ENCODE measurements at places on chromosomes 3 and 15. TPM values are rescaled to one million over a fixed set of nuclear protein-coding genes. Genes with fewer than 3 reads are reported as not detected.
A peak's percentile ranks its signal among the peaks of the same experiment; 100 is the strongest.

DNA sequence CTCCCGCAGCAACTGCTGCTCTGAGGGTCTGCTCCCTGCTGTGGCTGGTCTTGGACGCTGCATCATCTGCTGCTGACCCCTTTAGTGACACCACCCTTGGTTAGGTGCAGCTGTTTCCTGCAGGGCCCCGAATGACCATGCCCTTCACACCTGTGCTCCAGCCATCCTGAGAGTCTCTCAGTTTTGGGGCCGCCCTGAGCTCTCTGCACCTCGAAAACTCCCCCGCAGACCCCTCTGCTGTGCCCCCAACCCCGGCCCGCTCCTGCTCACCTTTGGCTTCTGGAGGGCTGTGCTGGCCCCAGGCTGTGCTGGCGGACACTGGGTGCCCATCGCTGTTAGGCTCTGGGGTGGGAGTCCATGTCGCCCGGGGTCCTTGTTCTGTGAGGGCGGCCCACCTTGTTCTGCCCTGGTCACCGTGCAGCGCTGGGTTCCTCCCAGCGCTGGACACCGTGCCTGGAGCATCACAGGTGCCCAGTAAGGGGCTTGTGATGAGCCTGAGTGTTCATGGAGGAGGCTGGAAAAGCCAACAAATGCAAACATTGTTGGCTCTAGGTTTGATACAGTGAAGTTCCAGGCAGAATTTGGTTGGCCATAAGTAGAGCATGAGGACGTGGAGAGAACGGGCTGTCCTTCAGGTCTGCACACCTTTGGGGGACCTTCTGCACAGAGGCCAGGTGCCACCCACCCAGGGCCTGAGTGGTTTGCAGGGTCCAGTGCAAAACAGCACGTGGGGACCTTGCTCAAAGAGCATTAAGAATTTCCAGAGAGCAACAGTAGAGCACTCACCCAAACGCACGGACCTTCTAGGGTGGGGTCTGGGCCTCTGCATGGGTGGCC, 12.3 kb downstream of the ABTB1 start:
- DNase-seq = peak; percentile 49

DNA sequence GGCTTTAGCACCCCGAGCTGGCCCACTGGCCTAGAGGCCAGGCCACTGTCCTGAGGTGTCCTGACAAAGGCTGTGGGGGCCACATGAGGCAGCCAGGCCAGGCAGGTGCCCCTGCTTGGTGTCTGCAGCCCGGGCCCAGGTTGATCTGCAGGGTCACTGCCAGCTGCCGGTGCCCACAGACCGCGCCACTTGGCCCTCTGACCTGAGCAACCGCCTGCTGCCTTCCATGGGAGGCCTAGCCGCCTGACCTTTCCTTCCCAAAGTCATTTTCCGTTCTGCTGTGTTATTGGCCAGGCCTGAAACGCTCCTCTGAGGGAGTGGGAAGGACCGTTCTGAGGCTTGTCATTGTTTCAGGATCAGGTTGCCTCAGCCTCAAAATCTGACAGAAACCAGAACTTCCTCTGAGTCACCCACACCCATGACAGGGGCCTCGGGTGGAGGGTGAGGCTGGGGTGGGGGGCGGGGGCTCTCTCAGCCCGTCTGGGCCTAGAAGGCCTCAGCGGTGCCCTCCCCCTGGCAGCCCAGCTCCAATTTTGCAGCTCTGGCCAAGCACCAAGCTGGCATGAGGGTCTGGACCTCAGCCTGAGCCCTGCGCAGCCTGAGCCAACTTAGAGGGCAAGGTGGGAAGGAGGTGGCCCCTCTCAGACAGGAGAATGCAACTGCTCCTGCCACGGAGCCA, 140.7 kb upstream of the MEF2A start:
- DNase-seq = peak; percentile 69

DNA sequence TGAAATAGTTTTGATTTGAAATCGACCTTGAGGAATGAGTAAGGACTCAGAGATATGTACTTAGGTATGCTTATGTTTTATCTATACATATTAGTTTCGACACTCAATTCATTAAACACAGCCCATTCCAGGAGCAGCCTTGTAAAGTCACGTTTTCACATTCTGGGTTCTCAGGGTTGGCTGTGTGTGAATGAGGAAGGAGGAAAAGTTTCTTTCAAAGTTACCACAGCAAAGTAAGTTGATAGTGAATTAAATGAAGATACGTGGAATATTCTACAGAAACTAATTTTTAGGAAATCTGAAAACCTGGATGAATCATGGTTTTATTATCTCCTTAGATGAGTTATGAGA, 133.5 kb downstream of the C3orf38 start:
- no peak for DNase-seq

DNA sequence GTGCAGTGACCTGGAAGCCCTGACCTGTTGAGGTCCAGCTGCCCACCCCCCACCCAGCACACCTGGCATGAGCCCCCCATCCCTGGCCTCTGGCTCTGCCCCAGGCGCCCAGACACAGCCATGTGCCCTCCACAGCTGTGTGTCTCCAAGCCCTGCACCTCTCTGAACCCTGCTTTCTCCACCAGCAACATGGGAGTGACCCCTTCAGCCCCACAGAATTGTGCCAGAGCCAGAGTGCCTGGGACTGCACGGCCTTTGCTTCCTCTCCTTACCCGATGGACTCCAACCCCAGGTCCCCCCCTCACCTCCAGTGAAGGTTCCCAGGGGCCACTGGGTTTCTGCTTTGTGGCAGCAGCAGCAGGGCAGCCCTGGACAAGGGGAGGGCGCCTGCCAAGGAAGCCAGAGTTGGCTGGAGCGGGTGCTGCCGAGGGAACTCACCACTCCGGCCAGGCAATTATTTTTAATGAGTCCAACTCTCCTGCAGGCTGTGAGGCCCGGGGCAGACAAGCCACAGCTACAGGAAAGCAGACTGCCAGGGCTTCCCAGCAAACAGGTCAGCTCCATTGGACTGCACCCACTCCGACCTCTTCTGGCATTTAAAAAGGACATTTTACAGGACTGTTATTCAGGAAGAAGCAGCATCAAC, 24.1 kb downstream of the PRR20G start:
- no peak for DNase-seq

GRCh38 chr15:42490291-42490670, 660 bp downstream of the ZNF106 start:
- no peak for DNase-seq

DNA sequence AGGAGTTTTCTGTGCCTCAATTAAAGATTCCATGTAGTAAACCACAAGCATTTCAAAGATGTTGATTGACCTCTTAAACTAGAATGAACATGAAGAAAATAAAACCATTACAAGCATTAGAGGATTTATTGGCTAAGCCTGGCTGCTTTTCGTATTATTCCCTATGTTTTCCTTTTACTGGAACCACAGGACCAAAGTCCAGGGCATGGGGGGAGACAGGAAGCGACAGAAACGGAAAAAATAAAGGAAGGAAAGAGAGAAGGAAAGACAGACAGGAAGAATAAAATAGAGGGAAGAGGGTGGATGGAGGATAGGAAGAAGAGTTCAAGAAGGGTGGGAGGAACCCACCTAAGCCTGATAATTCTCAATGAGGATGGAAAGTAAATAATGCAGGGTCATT, 169.9 kb downstream of the SHQ1 start:
- DNase-seq = no peak

- DNase-seq = no peak
Measured at GRCh38 chr3:157624801-157625200, 121.6 kb upstream of the VEPH1 start.

DNA sequence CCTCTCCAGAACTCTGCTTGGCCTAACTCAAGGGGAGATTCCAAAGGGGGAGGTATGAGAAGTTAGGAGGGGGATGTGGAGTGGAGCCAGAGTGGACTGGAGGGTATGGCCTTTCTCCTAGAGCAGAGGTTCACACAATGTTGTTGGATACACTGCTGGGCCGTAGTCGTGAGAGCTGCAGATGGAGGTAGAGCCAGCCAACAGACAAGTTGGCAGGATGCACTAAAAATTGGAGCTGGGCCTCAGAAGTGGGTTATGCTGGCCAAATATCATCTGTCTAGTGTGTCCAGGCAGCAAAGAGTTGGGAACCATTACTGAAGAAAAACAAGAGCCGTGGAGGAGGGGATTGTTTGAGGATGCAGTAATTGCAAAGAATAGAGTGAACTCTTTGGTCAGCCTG, 27.7 kb upstream of the LRRFIP2 start:
- no peak for DNase-seq

GRCh38 chr15:40893019-40893670, 1.1 kb upstream of the VPS18 start:
- DNase-seq = peak; percentile 62

DNA sequence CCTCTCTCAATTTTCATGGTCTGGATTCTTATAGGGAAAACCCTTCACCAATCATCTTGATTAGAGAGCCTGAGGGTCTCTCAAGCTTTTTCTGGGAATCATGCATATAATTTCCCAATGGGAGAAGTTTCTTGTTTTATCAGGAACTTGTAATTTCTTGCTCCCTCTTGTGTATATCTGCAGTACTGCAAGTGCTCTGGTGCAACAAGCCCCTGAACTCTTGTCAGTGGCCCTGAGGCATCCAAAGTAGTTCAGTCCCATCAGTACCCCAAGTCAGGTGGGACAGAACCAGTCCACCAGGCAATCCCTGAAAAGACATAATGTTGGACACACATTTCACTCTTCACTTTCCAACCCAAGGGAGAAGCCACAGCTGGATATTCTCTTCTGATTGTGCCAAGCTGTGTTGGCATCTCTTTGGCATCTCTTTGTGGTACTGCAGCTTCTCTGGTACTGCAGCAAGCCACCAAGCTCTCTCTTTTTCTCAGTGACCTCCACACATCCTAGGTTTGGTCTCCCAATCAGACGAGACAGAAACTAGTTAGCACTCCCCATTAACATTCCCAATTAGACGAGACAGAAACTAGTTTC, 214.5 kb downstream of the ZIC4 start:
- DNase-seq = no peak

DNA sequence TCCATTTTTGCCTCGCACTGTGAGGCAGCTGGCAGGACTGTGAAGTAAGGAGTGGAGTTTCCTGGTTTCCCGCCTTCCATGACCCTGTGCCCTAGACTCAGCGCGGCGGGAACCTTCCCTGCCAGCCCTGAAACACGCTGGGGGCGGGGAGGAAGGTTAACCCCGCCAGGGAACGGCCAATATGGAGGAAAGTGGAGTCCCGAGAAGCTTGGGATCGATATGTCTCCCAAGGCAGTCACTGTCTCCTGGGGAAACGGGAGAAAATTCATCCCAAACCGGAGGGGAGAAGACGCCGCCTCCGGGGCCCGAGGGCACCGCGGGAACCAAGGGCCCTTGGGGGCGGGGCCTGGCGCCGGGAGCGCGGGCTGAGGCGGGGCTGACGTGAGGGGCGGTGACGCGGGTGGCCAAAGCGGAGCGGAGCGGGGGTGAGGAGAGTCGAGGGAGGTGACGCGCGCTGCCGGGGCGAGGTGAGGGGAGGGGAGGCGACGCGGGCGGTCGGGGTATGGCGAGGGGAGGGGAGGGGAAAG, at the start of gene HMCES:
Gene HMCES (plus strand): TSS at position 432 of the 527 bp plus-strand sequence. CDS start 863 bp downstream, outside the sequence.
- DNase-seq = peak; percentile 95

DNA sequence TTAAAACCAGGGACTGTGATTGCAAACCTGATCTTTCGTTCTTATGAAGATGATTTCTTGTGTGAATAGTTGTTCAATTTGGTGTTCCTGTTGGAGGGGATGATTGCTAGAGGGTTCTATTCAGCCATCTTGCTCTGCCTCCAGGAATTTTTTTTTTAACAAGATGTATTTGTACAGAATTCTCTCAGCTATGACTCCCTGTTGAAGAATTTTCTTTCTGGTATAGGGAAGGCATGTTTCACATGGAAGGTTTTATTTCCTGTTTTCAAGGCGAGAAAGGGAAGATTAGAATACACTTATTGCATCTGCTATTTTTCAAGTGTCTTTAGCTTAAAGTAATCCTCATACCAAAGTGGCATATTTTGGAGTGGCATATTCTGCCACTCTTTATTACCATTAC, 5.6 kb upstream of the LRRC34 start:
- no peak for DNase-seq

GRCh38 chr15:57322602-57323250, 53.6 kb upstream of the CGNL1 start:
- peak; percentile 35 for DNase-seq

- DNase-seq = no peak
Measured at GRCh38 chr3:17640466-17640865, 102.0 kb downstream of the TBC1D5 start.

DNA sequence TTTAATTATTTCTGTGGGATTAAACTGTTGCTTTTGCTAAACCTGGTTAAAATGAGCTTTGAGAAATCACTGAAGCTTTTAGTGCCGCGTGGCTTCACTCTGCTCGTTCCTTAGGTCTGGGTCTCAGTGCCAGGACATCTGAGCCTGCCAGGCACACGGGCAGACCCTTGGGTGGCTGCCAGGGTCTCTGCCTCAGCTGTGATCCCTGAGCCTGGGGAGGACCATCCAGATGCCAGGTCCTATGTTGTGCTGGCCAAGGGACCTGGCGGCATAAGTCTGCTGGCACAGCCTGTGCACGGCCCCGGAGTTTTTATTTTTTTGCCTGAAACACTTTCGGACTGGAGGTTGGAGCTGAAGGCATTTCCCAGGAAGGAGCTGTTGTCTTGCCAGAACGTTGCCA, 328.1 kb downstream of the LRTM1 start:
- DNase-seq = peak; percentile 83

GRCh38 chr15:76330080-76330680, 6.4 kb upstream of the ISL2 start:
- peak; percentile 75 for DNase-seq

DNA sequence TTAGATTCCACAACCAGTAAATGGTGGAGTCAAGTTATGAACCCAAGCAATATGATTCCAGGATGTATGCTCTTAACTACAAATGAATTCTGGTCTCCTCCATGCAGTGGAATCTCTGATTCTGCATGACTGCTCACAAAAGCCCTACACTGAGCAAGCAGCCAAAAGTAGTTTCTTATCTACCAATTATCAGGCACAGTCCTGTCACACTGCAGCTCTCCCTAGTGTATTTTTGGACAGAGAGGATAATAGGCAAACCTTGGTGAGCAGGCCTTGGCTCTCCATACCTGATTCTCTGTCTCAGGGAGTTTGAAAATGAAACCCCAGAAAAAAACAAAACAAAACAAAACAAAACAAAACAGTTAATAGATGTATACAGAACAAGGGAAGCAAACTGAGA, 3.5 kb upstream of the SSR3 start:
- no peak for DNase-seq

DNA sequence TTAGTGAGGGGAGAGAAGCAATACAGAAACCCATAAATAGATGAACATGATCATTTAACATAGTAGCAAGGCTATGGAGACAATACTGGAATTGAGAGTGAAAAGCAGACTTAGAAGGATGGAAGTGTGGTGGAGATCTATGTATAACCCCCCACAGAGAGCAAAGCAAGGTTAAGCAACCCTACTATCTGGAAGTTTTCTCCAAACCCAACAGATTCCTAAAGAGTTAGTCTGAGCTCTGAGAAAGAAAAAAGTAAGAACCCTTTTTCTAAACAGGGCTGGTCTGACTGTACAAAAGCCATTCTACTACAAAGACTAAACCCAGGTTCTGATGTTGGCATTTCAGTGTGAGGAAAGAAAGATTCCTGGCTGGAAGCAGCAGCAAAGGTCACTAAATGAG, 153.2 kb downstream of the WNT5A start:
- DNase-seq = no peak

The PAK6 gene
- total RNA-seq = 22.6 TPM

The GOLGA6L9 gene
- 1.6 TPM for total RNA-seq

The USP3 gene
- total RNA-seq = 21.5 TPM

The CEMIP gene
- 2.6 TPM for total RNA-seq

The GABRB3 gene
- 30.1 TPM for total RNA-seq

The IQCF5 gene
- total RNA-seq = not detected

The LXN gene
- total RNA-seq = 11.1 TPM

The NAALADL2 gene
- total RNA-seq = 9.7 TPM

The CYP8B1 gene
- not detected for total RNA-seq
